ENCODE measurements at places on chromosomes 6 and 20.

DNA sequence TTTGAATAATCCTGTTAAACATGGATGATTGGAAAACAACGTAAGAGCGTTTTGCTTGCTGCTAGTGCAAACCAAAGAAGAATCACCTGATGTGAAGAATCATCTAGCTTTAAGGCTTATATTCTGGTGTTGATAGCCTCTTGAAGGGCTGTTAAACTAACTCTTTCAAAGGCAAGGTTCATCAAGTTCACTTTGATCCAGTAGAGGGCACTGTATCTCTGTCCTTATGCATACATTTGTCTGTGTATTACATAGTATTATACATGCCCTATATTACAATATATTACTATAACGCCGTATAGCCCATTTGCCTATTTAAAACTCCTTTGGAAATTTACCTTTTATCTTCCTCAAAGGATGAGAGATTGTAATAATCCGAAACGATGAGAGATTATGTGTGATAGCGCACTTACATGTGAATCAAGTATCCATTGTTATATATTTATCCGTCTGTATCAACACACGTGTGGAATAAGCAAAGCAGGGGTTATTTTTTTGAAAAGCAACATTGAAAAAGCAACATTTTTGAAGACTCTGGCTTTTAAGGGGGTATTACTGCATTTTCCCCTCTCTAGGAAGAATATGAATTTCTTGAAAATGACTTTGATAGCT, 50.8 kb upstream of the NRN1 start:
- DNase-seq, result peak; percentile 31

DNA sequence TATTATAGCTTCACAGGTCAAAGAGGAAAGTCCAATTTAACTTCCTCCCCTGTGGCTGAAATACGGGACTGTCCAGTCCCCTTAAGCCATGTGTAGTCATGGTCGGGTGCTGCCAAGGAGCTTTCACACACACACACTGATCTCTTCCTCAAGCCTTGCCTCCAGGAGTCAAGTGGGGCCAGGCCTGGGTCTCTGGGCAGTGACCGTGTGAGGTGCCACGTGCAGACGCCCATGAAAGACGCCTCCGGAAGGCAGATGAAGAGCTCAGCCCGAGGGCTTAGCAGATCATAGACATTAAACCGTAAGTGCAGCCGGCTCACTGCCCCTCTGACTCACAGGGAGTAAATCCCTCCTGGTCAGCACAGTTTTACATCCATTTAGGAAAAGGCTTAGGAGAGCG, 4.2 kb downstream of the GABRR2 start:
- DNase-seq, result no peak

- no peak for DNase-seq
These were observed 229.1 kb downstream of the PLCB1 start for GRCh38 chr20:8361006-8361652.

- DNase-seq, result no peak
These were observed 163.7 kb downstream of the MAFB start for GRCh38 chr20:40525351-40525750.

DNA sequence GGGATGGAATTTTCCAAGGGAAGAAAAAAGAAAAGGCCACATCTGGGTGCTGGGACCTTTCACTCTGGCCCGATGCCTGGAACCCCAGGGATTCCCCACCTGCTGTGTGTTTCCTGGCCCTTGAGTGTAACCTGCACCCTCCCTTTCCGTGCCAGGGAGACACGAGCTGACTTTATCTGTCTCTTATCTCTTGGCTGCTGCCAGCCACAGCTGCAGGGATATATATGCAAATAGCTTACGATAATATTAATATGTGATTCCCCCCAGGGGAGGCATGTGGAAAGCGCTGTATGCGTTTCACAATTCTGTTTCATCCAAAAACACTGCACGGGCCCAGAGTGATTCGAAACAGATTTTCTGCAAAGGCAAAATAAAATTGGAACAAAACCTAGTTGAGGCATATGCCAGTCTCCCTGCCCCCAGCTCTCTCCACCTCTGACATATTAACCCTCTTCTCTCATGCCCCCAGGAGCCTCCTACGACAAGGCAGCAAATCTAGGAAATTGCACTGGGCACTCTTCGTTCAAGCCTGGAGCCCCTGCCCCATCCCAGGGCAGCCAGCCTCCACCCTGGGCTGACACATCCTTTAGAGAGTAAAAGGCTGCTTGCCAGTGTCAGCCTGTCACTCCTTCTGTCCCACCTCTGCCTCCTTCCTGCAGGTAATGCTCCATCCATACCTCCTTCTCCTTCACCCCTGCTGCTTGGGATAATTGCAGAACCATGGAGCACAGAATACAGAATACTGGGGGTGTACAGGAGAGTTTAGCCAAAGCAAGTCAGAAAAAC, 1.3 kb downstream of the RIPOR3 start:
- no peak for DNase-seq

DNA sequence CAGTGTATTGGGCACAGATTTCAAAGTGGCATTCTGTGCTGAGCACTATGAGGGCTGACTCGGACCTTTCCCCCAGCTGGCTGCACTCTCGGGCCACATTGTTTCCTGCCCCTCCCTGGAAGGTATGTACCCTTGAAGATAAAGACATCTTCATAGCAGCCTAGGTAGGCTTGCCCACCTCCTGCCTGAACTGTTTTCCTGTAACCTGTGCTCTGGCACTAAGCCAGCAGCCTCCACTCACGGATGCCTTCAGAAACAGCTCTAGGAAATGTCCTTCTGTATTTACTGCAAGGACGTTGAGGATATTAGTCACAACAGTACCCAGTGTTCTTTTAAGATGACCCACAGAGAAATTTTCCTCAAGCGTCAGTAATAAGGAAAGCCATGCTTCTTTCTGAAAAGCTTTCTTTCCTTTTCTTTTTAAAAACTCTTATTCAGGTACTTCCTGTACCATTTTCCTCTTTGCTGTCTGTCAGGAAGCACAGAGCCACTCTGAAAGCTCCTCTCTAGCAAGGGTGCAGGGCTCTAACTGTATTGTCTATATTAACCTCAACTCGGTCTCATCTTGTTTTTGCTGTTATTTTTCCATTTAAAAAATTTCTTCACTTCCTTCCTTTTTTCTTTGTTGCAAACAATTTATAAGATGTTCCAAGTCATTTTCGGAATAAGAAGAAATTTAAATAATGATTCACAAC, 43.5 kb downstream of the TTI1 start:
- no peak for DNase-seq

GRCh38 chr6:109379711-109380110, 2.6 kb downstream of the CD164 start:
- no peak for DNase-seq

- DNase-seq, result no peak
These were observed 7.5 kb upstream of the LY86 start for GRCh38 chr6:6581054-6581453.

DNA sequence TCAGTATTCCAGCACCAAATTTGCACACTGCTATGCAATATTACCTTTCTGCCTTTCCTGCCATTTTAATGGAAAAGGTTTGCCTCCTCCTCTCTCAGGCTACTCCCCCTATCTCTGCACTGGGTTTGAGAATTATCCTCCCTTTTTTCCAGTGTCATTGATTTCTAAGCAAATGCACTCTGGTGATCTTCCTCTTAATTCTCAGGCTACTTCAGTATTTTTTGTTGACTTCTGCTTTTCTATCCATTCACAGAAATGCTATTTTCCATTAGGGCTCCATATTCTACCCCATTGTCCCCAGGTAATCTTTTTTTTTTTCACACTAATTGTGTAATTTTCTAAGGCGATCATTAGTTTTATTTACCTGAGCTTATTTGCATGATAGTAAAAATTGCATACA, 144.0 kb downstream of the GJA1 start:
- DNase-seq, result no peak

GRCh38 chr6:107712665-107713551, 111.2 kb downstream of the SCML4 start:
- DNase-seq, result peak; percentile 59

DNA sequence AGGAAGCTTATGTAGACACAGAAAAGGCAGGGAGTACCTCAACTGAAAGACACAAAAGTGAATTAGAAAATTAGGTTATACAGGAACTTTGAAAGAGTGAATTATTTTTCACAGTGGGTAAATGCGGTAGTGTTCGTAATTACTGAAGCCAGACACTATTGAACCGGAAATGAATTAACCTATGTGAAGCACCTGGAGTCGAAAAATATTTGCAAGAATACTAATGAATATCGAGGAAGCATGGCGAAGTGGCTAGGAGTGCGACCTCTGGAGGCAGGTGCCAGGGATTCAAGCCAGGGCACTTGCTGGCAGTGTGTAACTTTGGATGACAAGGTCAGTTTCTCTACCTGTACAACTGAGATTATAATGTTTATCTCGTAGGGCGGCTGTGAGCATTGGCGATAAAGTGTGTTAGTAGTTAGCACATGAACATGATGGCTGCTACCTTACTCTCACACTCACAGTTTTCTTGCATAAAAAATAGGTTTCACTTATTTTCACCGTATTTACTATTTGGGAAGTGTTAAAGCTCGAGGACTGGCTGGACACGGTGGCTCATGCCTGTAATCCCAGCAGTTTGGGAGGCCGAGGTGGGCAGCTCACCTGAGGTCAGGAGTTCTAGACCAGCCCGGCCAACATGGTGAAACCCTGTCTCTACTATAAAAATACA, 567 bp upstream of the SLC18B1 start:
- DNase-seq, result peak; percentile 75

- peak; percentile 62 for DNase-seq
These were observed at the start of gene SYNGAP1 for GRCh38 chr6:33419580-33420490. Gene SYNGAP1, plus strand, starts transcription at chr6:33420065. Its CDS starts 200 bp downstream, at chr6:33420265.

GRCh38 chr20:53162251-53162835, 190.2 kb downstream of the TSHZ2 start:
- DNase-seq, result no peak

- no peak for DNase-seq
These were observed 11.6 kb downstream of the MAPK13 start for GRCh38 chr6:36141961-36142360.

GRCh38 chr6:12516070-12516469, 200.5 kb upstream of the PHACTR1 start:
- no peak for DNase-seq

DNA sequence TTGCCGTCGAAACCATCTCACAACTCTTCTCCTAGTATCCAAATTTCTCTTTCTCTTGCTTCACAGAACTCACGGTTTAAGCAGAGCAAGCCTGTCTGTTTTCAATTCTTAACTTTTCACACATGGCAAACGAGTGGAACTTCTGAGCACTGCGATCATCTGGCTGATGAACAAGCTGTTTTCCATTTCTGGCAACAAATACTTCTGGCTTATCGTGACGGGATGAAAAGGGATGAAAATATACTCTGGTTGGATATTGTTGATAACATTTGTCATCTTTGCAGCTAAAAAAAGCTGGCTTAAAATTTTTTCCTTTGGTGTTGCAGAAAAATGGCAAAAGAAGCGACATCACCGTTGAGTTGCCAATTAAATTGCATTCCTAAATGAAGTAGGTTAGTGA, 515.2 kb upstream of the JARID2 start:
- no peak for DNase-seq

GRCh38 chr6:165627366-165627765, 35.7 kb downstream of the PDE10A start:
- DNase-seq, result no peak

DNA sequence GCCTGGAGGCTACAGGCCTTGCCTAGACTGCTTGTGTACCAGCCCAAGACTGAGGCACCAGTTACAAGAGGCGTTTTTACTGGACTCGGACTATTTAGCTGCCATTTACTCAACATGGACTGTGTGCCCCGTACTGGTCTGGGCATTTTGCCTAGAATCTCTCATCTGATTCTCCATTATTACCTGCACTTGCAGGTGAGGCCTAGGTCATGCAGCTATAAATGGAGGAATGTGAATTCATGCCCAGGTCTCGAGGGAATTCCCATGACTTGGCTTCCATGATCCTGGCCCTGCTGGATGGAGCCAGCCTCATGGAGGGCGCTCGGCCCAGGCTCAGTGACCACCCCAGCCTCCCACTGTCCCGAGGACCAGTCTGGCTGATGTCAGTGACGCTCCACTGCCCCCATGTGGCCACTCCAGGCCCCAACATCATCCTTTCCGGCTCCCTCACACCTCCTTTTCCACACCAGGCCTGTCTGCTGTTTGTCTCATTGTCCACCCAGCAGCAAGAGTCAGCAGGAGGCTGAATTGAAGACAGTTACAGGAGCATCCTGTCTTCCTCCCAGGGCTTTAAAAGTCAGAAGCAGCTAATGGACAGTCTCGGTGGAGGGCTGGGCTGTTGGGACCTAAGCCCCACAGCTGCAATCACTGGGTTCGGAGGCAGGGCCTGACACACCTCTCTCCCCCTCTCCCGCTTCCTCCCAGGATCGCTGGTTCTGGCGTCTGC, 8.7 kb downstream of the MMP24OS start:
- DNase-seq, result peak; percentile 67

GRCh38 chr6:167650730-167651317, 175.9 kb upstream of the AFDN start:
- DNase-seq, result no peak

DNA sequence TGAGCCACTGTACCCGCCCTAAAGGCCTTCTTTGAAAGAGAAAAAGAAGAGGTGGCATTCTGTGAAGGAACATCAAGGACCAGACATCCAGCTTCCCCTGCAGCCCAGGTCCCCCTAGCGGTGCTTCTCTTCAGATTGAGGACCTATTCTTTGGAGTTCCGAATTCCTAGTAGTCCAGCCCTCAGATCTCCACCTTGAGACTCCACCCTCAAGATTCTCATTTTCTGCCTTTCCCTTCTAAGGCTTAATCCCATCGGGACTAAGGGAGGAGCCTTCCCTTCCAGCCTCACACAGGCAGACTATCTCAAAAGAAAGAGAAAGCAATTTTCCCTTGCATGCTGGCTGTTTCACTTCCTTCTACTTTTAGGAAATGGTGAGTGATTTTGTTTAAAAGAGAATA, 32.5 kb downstream of the MUC22 start:
- peak; percentile 40 for DNase-seq

- DNase-seq, result no peak
These were observed 1.2 kb downstream of the SERPINB6 start for GRCh38 chr6:2970034-2970685.

DNA sequence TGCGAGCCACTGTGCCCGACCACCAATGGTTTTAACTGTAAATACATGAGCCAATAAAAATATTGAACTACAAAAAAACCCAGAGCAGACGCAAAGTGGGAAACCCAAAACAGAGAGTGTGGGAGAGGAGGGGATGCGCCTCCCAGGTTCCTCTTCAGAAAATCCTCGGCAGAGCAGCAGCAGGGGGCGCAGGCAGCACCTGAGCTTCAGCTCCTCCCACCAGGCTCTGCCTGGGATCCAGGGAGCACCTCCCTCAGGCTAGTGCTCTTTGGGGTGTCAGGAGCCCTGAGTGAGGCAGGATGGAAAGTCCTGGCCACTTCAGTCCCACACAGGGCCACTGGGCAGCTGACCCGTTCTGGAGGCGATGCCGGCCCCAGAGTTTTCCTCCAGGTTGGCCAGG, 536.9 kb upstream of the CDH4 start:
- DNase-seq, result no peak

DNA sequence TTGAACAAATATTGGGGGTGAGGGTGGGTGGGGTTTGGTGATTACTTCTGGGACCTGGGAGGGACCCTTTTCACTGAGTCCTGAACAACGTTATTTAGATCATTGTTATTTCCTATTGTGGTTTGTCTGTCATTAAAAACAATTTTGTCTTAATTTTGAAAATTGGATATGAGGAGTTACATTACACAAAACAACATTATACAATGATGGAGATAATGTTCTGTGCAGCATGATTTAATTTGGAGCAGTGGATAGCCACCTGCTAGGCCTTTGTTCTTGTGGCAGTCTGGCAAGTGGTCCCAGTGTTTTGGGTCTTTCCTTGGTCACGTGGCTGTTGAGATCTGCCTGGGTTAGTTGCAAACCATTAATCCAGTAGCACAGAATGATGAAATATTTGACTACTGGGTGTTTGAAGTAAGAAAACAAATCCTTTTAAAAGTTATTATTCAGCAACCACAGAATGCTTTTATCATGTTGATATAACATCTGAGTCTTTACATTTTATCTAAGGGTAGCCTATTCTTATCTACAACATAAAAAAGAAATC, 172.8 kb downstream of the CDKAL1 start:
- no peak for DNase-seq

Data from activated CD8-positive, alpha-beta T cell treated with anti-CD3 and anti-CD28 coated beads, Interleukin-2, amount 10 ng/mL, durations not matched to agents 7 days and 5 days (primary cell).